ENCODE measurements at places on chromosomes 11 and 22.
A peak's percentile ranks its signal among the peaks of the same experiment; 100 is the strongest.

DNA sequence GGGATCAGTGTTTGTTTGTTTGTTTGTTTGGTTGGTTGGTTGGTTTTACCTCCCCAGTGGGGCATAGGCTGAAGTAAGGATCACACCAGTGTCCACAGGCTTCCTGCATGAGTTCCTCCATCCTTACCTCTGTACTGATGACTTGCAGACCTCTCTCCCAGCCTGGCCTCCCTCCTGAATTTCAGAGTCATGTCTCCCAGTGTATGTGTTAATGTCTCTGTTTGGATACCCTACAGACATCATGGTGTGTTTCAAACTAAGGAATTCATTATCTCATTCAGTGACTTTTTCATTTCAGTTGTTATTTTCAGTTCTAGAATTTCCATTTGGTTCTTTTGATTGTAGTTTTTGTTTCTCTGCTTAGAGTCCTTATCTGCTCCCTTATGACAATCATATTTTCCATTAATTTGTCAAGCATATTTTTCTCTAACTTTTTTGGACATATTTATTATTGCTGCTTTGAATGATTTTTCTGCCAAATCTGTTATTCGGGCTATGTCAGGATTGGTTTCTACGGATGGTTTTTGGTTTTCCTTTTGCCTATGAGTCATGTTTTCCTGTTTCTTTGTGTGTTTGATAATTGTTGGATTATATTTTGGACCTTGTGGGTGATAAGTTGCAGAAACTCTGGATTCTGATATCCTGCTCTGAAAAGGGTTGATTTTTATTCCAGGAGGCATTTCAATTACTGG is 23.6 kb downstream of the MYEOV start:
- no peak for DNase-seq

GRCh38 chr11:103257360-103257759 is 148.1 kb downstream of the DYNC2H1 start:
- no peak for DNase-seq

GRCh38 chr11:124315052-124315451 is 1.3 kb upstream of the OR8D1 start:
- no peak for DNase-seq

DNA sequence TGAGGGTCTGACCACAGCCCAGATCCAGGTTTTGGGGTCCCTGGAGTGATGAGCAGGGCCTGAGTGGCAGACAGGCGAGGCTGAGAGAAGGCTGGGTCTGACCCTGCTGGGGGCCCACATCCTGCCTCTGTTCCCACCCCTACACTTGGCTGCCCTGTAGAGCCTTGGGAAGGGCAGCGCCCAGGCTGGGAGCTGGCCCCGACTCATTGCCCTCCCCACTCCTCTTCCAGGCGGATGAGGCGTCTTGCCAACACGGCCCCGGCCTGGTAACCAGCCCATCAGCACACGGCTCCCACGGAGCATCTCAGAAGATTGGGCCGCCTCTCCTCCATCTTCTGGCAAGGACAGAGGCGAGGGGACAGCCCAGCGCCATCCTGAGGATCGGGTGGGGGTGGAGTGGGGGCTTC is 4.9 kb downstream of the DERL3 start:
- DNase-seq, result no peak

GRCh38 chr22:22111267-22111751 is 128.7 kb upstream of the TOP3B start:
- no peak for DNase-seq

GRCh38 chr22:38205261-38206128 is 3.7 kb downstream of the MAFF start:
- DNase-seq, result no peak

- no peak for DNase-seq
Measured at GRCh38 chr11:88131764-88132470, 43.3 kb downstream of the RAB38 start.

GRCh38 chr22:48142388-48142787 is 1379.9 kb downstream of the TBC1D22A start:
- DNase-seq, result no peak

DNA sequence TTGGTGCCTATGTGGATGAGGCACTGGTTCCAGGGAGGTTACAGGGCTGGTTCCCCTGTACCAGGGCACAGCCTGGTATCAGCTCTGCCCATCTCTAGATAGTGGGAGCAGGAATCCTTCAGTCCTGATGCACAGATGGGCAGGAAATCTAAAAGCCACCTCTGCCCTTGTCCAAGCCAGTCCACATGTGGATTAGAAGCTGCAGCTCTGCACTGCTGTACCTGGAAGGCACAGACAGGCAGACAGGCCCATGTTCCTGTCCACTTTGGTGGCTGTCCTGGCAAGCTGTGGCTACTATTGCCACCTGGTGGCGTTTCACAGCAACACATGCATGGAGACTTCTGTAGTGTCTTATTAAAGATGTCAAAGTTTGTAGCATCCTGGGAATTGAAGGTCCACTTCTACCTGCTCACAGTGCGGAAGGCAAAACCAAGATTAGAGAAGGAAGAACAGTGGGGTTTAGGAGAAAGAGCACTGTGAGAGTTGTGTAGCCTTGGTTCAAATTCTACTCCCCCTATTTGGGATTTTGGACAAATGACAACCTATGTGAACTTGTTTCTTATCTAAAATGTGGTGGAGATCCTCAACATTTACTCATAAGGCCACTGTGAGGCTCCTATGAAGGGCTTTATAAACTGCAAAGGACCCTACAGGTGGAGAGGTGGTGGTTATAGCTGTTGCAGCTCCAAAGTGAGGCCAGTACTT is 30.1 kb downstream of the NAV2 start:
- peak; percentile 73 for DNase-seq

DNA sequence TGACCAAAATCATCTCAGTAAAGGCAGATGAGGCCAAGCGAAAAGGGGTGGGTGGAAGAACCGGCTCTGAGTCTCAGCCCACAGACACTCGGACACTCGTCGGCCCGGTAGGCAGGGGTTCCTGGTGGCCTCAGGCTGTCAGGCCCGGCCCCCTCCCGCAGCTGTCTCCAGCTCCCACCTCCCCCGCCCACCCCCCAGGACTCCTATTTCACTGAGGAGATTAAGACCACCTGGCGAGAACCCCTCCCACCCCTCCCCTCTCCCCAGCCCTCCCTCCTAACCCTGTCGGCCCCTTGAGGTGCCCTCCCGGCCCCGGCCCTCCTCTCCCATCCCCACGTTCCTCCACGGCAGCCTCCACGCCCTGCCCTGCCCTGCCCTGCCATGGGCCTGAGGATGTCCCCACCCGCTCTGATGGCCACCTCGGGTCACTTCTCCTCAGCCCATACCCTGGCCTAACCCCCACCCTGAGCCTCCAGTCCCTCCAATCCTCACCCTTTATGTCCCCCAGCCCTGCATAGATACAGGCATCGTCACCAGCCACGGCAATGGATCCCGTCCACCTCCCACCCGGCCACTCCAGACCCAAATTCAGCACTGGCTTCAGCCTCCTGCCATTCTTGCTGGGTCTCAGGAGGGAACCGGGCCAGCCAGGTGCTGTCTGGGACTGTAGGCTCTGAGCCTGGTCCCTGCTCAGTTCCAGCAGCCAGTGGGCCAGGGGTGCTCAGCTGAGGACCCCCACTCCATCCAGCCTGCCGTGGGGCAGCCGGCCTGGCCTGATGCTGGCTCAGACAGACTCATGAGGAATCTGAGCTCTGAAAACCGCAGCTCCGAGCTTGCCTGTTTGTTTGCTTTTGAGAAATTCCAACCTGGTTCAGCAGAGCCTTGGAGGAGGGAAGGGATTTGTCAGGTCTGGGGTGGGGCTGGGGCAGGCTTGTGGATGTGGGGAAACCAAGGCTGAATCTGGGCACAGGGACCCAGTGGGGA is 9.8 kb upstream of the TBX1 start:
- no peak for DNase-seq

GRCh38 chr22:23277583-23278295 is 97.4 kb downstream of the BCR start:
- DNase-seq, result no peak

All from CD4-positive, alpha-beta T cell treated with Interleukin-21 for 1 hour (primary cell).